Activated CD4-positive, alpha-beta T cell treated with anti-CD3 and anti-CD28 coated beads, Interleukin-2, Interleukin-4, amounts not matched to agents 100 ng/mL and 50 ng/mL, durations not matched to agents 16 hours and 8 hours (primary cell): ENCODE measurements at places on chromosomes 16 and 17.

DNA sequence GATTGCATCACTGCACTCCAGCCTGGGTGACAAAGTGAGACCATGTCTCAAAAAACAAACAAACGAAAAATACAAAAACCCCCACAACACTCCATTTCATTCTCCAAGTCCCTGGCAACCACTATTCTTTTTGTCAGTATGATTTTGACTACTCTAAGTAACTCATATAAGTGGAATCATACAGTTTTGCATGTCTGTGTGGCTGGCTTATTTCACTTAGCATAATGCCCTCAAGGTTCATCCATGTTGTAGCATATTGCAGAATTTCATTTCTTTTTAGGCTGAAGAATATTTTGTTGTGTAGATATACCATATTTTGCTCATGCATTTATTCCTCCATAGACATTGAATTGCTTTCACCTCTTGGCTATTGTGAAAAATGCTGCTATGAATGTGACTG, 81.7 kb upstream of the GAS7 start:
- no peak for DNase-seq

GRCh38 chr17:47013341-47013740, 34.3 kb upstream of the RPRML start:
- DNase-seq, result no peak

- DNase-seq, result no peak
Measured at GRCh38 chr17:81428516-81428915, 33.3 kb downstream of the BAHCC1 start.

GRCh38 chr17:37608351-37609169, 658 bp downstream of the SYNRG start:
- no peak for DNase-seq

DNA sequence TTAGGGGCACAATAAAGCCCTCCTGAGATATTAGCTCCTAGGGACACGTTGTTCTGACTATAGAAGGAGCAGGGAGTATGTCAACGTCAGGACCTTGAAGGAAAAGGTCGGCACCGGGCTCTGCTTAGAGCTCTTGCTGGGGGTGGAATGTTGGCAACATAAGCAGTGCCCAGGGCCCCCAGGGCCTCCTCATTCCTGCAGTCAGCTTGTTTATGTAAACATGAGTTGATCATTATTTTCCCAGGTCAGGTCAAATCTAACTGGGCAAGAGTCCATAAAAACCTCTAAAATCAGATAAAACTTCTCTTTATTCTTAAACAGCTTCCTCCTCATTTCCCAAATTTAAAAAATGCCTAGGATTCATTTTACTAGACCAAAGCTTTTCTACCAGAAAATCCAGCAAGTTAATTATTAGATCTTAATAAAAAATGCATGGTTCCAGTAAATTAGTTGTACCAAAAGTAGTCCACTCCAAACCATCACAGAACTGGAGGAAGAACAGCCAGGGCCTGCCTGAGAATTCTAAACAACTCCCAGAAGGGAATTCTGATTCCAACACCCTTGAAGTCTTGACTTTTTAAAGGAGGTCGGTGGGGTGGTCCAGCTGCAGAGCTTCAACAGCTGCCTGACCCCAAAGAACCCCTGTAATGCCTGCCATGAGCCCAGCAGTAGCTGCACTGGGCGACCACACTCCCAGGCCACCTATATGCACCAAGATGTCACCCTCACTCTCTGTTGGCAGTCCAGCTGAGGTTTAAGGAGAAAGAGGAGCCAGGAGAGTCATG, 54.3 kb downstream of the AMFR start:
- DNase-seq, result no peak

DNA sequence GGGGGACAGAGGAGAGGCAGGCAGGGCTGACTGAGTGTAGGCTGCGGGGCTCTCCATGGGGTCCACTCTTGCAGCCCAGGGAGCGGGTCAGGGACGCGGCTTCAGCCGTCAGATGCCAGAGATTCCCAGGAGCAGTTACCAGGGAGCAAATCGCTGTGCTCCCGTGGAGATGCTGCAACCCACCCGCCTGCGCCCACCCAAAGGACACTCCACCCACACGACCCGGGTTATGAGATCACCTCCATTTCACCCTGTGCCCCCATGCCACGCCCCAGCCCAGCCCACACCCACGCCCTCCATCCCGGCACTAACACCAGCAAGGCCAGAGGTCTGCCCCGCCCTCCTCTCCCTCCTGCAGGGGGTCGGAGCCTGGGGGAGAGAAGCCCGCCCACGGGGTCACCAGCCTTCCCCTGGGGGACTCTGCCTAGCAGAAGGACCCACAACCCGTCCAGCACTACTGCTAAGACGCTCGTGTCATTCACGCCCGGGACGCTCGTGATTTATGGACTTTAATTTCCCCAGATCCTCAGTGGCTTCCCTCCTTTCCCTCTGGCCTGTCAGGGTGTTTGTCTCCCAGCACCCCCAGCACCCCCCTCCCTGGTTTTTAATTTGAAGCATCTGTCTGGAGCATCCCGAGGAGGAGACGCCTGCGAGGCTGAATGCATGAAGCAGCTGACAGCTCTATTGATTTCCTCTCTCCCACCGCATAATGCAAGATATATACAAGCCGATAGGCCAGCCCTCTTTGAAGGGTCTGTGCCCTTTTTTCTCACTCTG, 6.7 kb upstream of the RPL38 start:
- DNase-seq, result no peak

GRCh38 chr16:4283939-4284338, 11.1 kb upstream of the TFAP4 start:
- DNase-seq, result no peak

DNA sequence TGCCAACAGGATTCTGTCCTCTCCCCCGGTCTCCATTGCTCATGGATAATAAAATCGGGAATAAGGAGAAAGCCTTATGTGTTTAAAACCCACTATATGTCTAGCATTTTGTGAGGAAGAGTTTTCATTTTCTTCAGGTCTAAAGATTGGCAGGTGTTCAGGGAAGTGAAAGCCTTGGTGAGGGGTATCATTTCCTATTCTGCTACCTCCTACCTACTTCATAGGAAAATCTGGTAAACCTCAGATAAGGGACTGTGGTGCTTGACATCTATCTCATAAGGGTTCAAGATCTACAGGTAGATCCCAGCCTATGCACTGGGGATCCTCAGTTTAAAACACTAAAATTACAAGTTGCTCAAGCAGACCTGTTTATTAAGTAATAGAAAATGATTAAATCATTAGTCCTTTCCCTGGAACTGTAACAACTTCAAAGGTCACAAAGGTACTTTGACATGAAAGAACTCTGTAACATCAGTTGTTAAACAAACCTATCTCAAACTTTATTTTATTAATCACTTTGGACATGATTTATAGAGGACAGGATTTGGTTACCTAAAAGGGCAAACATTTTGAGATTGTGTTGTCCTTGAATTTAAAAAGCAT, 6.5 kb downstream of the MOSMO start:
- DNase-seq, result no peak

DNA sequence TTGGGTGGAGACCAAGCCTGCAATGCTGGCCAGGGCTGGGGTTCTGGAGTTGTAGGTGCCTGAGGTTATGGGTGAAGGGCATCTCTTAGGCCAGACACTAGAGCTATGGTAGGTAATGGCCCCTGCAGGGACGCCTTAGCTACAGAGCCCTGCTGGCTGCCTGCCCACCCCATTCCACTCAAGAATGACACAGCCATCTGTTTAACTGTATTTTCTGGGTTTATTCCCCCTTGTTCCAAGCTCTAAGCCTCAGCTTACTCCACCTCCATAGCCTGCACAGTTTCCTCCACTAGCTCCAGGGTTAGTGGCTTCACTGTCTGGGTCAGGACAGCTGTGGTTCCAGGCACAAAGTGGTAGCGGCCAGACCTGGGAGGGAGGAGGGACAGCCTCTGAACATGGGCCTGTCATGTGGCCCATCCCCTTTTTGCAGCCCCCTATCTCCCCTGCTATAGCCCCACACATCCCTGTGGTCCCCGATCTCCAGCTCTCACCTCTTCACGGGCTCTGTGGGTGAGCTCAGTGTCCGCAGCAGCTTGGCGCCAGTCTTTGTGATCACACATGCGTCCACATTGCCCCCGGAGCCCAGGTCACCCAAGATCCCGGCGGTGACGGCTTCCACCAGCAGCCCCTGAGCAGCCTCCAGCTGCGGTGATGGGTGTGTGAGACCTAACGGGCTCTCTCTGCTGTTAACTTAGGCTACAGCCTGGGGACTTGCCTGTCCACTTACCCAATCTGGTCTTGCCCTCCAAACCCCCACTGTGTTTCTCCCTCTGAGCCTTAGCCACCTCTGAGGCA, 2.1 kb downstream of the PSMB10 start:
- DNase-seq, result no peak
